ENCODE measurements at places on chromosomes 16 and 17.

GRCh38 chr16:80105160-80105559, 435.6 kb upstream of the DYNLRB2 start:
- no peak for DNase-seq

GRCh38 chr16:30184891-30185682, 1.7 kb downstream of the CORO1A start:
- DNase-seq, result no peak

DNA sequence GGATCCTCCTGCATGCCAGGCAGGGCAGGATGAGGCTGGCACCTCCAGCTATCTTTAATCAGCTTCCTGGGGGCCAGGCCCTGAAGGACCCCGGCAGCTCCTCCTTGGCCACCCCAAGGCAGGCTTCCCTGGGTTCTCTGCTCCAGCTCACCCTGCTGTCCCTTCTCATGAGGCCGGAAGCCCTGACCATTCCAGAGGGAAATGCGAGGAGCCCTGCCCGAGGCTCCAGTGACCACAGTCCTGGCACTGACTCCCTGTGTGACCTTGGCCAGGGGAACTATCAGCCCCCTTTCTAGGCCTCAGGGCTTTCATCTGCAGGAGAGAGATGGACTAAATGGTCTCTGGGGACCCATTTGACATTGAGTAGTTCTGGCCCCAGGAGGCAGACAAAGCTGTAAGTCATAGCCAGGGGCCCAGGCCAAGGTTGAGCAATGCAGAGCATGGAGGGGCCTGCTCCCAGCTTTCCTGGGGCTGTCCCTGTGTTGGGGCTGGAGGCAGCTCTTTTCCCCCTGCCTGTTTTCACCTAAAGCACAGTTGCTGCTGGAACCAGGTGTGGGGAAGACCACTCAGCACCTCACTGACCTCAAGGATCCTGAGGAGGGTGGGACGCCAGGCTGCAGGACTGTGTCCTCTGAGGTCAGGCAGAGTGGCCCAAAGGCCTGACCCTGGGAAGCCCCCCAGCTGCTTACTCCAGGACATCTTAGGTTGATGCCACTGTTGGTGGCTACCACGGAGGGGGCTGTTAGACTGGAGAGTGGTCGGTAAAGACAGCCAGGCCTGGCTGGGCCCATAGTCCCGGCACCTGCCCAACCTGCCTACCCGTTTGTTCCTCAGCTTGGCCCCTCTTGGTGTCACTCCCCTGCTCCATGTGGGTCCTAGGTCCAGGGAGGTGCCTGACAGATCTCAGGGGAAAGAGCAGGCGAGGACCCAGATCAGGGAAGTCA, 8.1 kb downstream of the KCNH6 start:
- no peak for DNase-seq

- DNase-seq, result no peak
These were observed 459.3 kb downstream of the HS3ST3B1 start for GRCh38 chr17:14760212-14760611.

DNA sequence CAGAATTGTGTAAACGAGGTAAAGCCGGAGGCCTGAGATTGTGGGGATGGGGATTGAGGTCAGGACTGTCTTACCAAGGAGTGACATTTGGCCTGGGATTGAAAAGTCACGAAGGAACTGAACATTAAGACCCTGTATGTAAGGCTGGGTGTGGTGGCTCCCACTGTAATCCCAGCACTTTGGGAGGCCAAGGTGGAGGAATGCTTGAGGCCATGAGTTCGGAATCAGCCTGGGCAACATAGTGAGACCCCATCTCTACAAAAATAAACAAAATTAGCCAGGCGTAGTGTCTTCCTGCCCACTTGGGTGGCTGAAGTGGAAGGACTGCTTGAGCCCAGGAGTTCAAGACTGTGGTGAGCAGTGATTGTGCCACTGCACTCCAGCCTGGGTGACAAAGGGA, 75.5 kb downstream of the JPH3 start:
- DNase-seq, result no peak
